Stimulated activated CD4-positive, alpha-beta T cell treated with anti-CD3 and anti-CD28 coated beads, Interleukin-12 subunit alpha, Interleukin-12 subunit beta, amount 100 ng/mL, for 4 hours (primary cell): ENCODE measurements at places on chromosomes 4 and X.

DNA sequence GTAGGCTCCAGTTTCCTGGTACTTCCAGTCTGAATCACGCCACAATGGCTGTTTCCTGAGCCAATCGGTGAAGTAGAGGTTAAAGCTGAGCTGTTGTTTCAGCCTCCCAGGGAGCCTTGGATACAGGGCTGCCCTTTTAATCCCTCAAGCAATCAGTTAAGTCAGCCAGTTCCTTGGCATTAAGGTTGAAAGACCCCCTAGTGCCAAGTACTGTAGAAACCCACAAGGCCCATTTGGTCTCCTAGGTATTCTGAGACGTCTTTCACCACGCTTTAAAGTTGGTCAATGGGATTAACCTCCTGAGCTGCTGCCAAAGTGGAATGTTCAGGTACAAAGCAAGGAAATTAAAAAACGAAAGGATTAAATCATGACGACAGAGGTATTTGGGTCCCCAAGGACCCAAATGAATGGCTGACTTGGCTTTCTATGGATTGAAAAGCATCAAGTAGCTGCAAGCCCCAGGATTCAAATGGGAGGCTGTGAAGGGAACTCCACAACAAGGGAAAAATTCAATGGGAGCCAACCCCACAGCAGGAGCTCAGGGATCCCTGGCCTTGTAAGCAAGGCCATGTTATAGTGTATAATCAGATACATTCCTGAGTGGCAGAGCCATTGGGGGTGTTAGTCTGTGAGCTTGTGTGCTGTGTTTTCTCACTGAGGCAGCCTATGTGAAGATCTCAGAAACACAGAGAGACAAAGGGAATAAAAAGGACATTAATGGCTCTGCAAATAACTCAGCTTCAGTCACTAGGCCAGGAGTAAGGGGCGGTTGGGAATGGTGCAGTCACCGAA, 86.0 kb downstream of the ATG4A start:
- no peak for DNase-seq

DNA sequence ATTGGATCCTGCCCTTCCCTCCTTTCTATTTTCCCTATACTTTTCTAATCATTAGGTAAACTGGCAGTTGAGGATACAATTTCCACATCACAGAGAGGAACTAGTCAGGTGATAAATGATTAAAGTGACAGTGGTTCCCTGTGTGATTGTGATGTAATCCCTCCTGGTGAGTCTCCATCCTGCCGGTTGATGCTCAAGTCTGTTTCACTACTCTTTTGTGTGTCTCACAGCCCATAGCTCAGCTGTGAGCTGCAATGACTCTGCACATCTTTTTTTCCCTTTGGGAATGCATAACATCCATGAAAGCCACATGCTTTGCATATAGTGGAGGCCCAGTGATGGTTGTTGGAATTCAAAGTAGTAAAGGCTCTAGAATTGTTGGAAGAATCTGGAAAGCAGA, 60.4 kb downstream of the CCNI start:
- no peak for DNase-seq

DNA sequence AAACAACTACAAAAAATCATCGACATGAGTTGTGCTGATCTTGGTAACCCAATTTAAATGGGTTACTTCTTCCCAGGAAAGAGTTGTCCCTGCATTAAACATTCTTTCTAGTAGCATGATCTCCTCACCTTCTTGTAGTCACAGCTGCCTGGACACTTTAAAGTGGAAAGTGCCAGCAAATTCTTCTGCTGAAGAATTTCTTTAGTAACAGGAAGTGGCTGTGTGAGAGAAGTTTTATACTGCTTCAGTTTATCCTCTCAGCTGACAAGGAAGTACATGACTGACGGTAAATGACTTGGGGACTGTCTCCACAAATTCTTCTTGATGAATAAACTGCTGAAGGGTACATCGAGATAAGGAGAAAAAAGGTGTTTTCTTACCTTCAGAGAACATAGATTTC, 18.2 kb upstream of the TNIP3 start:
- no peak for DNase-seq

- no peak for DNase-seq
Observed at GRCh38 chrX:19956923-19957322, 33.9 kb downstream of the BCLAF3 start.

DNA sequence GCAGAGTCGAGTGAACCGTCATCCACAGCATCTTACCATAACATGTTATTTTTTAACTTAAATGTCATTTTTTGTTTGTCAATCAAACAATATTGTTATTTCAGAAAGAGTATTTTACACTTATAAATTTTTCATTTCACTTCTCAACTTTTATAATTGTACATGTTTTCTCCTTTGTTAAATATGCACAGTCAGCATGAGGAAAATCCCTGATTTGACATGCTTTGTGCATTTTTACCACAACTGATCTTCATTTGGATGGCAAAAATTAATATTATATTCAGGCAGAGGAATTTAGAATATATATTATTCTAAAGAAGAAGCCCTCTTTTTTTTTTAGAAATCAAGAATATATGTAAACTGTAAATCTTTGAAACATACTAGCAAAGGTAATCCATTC, 958.0 kb upstream of the PCDH7 start:
- DNase-seq = no peak

- no peak for DNase-seq
Observed at GRCh38 chr4:135934026-135934425, 1598.3 kb downstream of the PCDH18 start.

DNA sequence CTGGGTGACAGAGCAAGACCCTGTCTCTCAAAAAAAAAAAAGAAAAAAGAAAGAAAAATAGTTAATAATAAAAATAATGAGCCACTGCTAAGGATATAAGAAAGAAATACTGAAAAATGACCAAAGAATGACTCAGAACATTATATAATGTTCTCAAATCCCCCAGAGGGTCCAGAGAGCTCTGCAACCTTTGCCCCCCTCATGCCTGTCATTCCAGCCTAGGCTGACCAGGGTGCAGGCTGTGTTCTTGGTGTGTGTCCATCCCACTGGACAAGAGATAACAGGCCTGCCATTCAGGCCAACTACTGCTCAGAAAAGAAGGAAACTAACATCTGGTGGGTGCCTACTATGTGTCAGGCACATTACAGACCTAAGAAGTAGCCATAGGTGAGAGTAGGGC, 72.7 kb upstream of the EDNRA start:
- DNase-seq = no peak

GRCh38 chrX:1534301-1535168, 2.5 kb downstream of the P2RY8 start:
- DNase-seq = peak; percentile 34

- no peak for DNase-seq
Observed at GRCh38 chr4:93416344-93417128, 412.0 kb upstream of the ATOH1 start.

- no peak for DNase-seq
Observed at GRCh38 chrX:150856101-150856500, 42.4 kb downstream of the CD99L2 start.

DNA sequence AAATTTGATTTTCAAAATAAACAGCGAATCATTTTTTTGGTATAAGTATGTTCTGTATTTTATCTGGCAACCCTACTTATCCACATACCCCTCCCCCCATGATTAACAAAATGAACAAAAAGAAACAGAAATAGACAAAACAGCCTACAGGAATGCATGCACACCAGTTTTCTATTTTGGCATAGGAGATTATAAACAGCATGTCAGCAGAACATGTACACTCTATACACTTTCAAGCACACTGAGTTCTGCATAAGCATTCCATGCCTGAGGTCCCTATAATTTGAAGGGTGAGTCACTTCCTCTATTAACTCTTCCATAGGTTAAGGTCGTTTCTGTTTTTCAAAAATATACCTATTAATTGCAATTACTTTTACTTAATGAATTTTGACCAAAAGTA, 28.0 kb upstream of the ZNF280C start:
- no peak for DNase-seq

GRCh38 chr4:8071766-8072165, 86.8 kb downstream of the ABLIM2 start:
- no peak for DNase-seq

GRCh38 chr4:120699354-120699753, 223.2 kb downstream of the PRDM5 start:
- DNase-seq = no peak

GRCh38 chr4:139015948-139016471, 429 bp downstream of the NOCT start:
- DNase-seq = peak; percentile 51

DNA sequence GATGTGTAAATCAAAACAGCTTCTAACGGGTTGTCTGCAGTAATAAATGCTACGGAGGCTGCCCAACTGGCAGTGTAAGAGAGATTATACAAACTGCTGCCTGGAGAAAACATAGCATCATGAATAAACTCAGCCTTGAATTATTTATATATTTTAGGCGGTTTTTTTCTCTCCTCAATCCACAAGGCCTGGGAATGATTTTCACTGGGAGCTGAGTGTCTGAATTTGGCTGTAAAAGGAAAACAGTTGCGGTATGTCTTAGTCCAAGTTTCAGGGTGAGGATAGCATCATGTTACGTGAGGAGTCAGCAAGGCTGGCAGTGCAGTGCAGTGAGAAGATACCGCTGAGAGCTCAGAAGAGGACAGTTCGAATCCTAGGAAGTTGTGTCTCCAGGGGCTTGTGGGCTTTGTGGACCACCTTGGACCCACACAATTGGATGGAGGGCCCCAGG, 291.5 kb upstream of the BOD1L1 start:
- DNase-seq = no peak

DNA sequence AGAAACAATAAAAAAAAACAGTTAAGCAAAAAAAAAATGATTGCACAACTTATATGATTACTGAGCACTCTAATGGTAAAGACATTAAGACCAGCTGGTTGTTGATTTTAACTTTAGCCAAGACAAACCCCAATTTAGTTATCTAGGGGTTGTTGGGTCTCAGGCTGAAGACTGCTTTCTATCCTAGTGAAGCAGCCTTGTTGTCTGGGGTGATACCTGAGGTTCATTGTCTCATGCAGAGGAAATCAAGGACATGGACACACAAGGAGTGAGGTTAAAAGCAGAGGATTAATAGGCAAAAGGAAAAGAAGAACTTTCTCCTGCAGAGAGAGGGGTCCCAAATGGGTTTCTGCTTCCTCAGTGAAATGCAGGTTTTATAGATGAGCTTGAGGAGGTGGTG, 40.0 kb upstream of the CYP2U1 start:
- DNase-seq = no peak

DNA sequence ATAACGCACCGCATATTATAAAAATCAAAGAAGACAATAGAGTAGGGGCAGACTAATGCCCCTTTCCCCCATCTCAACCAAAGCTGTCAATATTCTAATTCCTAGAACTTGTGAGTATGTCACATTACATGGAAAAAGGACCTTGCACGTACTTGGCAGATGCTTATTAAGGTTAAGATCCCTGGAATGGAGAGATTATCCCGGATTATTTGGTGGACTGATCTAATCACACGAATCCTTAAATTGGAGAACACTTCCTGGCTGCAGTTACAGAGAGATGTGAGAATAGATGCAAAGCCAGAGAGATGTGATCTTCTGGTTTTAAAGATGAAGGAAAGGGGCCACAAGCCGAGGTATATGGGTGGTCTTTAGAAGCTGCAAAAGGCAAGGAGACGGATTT, 548.7 kb downstream of the SPRY1 start:
- no peak for DNase-seq

DNA sequence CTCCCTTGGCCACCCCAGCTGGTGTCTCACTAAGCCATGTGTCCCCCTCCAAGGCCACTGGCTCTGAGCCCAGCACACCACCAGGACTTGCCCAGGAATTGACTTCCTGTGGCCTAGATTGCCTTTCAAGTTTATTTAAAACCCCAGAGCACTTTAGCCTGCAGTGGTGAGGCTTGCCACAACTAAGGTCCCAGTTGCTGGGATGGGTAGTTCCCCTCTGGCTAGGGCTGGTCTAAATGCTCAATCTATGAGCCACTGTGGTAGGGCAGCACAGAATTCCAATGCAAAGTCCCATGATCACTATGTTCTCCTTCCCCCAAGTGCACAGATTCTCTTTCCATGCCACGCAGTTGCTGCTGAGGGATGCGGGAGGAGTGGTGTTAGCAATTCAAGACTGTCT, 61.1 kb upstream of the HCCS start:
- DNase-seq = no peak

GRCh38 chrX:35017284-35017683, 74.7 kb downstream of the FAM47B start:
- no peak for DNase-seq

- no peak for DNase-seq
Observed at GRCh38 chr4:5963611-5964010, 54.6 kb downstream of the C4orf50 start.

DNA sequence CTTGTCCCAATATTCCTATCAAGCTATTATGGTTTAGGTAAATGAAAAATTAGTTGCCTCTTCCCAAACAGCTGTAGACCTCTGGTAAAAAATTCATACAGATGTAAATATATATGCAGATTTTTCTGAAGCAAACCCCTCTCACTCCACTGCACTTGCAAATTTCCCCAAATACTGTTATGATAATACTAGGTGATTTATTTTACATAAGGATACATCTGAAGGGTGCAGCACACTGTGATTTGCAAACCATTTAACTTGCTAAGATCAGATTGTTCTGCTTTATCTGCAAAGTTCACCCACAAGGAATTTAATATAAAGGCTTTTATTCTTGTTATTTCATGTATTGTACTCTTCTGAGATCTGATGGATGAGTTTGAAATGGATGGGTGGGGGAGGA, 177.0 kb downstream of the GPAT3 start:
- DNase-seq = no peak
